Activated CD4-positive, alpha-beta T cell treated with anti-CD3 and anti-CD28 coated beads for 36 hours (primary cell): ENCODE measurements at places on chromosomes 6 and 20.

GRCh38 chr6:152148412-152148811, 340.9 kb downstream of the ESR1 start:
- no peak for DNase-seq

GRCh38 chr6:41531591-41532582, 14.3 kb upstream of the FOXP4 start:
- peak; percentile 87 for DNase-seq

GRCh38 chr6:34284563-34285447, 36.0 kb upstream of the SMIM29 start:
- DNase-seq = no peak

DNA sequence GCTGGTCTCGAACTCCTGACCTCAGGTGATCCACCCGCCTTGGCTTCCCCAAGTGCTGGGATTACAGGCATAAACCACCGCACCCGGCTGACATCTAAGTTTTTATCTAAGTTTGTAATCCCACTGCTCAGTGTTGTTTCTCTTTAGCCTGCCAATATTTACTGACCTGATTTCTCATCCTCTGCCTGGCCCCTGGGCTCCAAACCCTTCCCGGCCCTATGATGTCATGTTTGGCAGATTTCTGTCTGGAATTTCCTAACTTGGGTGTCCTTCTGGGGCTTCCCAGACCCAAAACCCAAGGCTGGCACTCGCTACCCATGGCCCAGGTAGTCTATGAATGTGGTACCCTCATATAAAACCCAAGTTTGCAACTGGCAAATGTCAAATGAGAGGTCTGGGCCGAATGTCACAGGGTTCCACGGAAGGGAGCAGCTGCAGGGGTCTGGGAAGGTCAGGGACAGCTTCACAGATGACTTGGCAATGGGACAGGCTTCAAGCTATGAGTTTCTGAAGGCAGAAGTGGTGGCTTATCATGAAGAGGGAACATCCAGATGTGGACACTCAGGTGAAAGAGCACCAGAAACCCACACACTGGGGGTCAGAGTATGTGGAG, 54.9 kb downstream of the TMEM170B start:
- no peak for DNase-seq

- DNase-seq = no peak
Observed at GRCh38 chr6:106446287-106446885, 85.9 kb downstream of the CRYBG1 start.

DNA sequence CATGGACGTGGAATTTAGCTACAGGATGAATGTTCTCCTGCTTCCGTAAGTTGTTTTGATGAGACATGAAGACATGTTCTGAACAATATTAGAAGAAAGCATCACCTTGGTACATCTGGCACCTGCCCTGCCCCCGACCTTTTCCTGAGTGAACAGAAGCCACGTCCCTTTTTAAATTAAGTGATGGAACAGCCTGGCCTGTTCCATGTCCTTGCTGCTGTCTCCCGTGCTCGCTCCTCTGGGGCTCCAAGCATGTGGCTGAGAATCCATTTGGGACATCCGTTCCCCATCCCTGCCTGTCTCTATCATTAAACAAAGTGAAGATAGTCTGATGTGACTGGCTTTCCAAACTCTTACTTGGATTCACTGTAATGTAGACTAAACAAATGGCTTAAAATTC, 36.4 kb downstream of the ERMARD start:
- DNase-seq = no peak

DNA sequence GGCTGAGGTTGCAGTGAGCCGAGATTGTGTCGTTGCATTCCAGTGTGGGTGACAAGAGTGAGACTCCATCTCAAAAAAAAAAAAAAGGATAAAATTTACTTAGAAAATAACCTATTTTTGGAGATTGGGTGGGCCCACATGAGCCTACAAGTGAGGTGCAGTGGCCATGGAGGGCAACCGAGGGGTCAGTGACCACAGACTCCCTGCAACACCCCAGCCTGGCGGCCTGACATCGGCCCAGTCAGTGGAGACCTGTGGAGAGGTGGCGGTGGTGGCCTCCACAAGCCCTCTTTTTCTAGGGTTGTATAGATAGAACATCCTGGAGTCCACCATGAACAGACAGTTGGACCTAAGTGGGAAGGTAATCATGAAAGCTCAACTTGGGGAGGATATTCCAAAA, 52.7 kb downstream of the BTBD9 start:
- no peak for DNase-seq

DNA sequence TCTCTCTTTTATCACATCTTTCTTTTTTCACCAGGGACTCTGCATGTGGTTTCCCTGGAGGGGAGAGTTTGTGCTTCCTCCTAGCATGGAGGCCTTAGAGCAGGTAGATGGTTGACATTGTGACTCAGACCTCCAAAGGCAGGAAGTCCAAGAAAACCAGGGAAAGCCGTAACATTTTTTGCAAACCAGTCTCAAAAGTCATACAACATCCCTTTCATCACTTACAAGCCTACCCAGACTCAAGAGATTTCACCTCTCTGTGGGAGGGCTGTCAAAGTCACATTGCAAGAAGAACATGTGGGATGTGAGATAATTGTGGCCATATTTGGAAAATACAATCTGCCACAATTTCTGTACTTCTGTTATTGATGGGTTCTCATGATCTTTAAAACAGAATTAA, 46.2 kb downstream of the SNRNP48 start:
- no peak for DNase-seq
